ENCODE measurements at places on chromosomes 11 and 22.

DNA sequence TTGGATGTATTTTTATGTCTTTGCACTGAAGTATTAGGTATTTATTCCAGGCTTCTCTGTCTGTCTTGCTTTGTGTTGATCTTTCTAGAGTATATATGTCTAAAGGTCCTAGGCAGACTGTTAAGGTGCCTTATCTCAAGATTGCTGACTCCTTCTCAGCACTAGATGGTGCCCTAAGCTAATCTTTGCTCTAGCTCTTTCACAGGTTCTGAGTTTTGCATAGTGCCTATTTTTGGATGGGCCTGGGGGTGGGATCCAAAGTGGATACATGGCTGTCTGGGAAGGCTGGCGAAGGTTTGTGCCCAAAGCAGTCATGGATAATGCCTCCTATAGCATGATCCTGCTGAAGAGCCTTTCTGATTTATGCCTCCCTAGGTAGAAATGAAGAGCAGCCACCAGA, 154.9 kb downstream of the TRPC6 start:
- DNase-seq = no peak

GRCh38 chr11:44760917-44761550, 34.3 kb downstream of the TSPAN18 start:
- DNase-seq = peak; percentile 90

GRCh38 chr11:90202342-90202741, 20.5 kb downstream of the CHORDC1 start:
- DNase-seq = no peak

DNA sequence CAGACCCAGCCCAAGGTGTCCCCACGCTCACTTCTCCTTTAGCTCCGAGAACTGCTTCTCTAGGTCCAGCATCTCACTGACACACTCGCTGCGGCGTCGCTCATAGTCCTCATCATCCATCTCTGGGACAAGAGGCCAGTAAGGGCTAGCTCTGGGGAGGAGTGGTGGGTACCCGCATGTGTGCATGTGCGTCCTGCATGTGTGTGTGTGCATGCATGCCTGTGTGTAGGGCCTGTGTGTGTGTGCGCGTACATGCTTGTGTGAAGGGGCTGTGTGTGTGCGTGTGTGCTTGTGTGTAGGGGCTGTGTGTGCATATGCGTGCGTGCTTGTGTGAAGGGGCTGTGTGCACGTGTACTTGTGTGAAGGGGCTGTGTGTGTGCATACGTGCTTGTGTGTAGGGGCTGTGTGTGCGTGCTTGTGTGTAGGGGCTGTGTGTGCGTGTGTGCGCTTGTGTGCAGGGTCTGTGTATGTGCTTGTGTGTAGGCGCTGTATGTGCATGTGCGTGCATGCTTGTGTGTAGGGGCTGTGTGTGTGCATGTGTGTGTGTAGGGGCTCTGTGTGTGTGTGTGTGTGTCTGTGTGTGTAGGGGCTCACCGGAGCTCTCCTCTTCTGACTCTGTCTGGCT, 3.3 kb downstream of the BRMS1 start:
- DNase-seq = no peak

DNA sequence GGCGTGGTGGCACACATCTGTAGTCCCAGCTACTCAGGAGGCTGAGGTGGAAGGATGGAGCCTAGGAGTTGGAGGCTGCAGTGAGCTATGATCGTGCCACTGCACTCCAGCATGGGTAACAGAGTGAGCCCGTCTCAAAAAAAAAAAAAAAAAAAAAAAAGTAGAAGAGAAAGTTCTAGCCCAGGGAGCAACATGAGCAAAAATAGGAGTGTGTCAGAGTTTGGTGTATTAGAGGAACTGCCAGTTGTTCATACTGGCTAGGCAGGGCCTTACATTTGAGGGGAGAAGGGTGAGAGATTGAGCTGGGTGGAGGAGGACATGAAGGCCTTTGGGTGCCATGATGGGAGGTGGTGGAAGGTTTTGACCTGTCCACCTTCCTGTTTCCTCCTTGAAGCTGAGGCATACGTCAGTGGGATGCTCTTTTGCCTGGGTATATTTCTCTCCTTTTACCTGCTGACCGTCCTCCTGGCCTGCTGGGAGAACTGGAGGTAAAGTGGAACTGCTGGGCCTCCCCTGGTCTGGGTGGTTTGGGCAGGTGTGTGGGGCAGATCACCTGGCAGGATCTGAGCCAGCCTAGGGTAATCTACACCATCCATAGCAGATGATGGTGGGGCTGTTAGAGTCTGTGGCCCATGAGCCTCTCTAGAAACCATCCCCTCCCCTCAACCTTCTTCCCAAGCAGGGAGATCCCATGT, 7.3 kb downstream of the SIDT2 start:
- DNase-seq = no peak

- no peak for DNase-seq
Observed at GRCh38 chr11:109785198-109785597, 308.0 kb upstream of the ZC3H12C start.

- no peak for DNase-seq
Observed at GRCh38 chr22:35191412-35191811, 65.9 kb upstream of the HMGXB4 start.

GRCh38 chr11:11279956-11280689, 72.9 kb downstream of the CSNK2A3 start:
- DNase-seq = peak; percentile 53

GRCh38 chr22:46102752-46103151, 47.6 kb upstream of the PPARA start:
- no peak for DNase-seq

DNA sequence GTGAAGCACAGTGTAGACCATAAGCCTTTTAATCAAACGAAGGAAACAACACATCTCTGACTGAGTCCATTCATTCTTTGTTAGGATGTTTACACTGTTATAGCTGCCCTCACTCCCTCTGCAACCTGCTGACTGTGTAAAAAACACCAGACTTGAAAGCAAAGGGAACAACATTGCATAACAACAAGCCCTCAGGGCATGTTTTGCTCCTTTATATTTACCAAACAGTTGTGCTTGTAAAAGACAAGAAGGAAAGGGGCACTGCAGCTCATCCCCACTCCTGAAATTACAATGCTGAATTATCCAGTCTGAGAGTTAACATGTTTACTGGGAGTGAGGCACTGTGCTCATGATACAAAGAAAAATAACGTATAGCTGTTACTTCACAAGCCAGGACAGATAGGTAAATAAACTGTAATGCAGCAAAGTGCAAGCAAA, 46.4 kb downstream of the RAB30 start:
- no peak for DNase-seq

- DNase-seq = no peak
Observed at GRCh38 chr22:27886843-27887151, 32.3 kb downstream of the PITPNB start.

DNA sequence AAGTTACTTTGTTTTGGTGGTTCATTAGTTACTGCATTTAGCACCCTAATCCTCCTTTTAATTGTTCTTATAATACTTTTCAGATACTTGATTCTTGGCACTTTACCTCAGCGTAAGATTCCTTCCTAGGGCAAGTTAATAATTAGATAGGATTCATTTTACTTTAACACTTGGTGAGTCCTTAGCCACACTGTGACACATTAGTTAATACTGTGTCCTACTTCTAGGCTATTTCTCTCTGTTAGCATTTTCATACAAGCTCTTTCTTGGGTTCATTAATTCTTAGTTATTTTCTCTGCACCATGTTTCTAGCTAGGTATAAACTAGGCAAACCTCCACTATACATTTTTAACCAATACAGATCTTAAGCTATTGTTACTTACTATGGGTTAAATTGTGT, 16.1 kb downstream of the OR5M3 start:
- DNase-seq = no peak

- peak; percentile 58 for DNase-seq
Observed at GRCh38 chr11:8060801-8061554, 20.0 kb upstream of the TUB start.

GRCh38 chr11:67541198-67541597, 18.0 kb upstream of the CABP2 start:
- no peak for DNase-seq

DNA sequence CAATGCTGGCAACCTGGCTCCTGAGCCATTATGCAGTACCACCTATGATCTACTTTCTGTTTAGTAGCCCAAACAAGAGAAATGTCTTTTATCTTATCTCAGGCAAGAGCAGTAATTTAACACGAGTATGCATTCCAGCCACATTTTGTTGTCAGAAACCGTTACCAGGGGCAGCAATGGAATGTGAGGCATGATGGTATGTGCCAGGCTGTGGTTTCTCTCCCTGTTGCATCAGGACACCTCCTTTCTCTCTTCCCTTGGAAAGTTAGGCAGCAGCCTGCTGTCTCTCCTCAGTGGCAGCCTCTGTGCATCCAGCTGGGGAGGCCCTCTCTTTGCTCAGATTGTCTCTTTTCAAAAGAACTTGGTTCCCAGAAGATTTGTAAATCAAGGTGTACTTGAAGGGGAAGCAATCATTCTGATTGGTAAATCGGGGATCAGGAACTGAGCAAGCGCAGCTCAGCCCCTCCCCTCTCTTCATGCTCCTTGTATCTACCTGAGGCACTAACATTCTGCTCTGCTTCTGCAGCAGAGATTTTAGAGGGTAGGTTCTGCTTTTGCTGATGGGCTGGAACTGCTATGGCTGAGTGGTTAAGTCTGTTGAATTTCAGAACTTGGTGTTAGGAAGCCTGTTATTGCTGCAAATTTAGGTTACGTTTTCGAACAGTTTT, 229.2 kb downstream of the ADAMTS15 start:
- peak; percentile 89 for DNase-seq

DNA sequence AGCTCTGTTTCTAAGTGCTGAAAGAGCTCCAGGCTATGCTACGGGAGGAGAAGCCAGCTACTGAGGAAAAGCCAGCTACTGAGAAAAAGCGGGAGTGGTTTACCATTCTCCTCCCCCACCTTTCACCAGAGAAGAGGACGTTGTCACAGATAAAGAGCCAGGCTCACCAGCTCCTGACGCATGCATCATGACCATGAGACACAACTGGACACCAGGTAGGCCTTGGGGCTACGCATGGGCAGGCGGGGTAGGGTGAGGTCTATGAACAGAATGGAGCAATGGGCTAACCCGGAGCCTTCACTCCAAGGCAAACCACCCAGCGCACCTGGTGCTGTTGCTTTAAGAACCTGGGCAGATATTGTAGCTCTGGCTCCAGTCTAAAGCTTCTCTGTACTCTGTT, 1.1 kb downstream of the IL18BP start:
- no peak for DNase-seq

- peak; percentile 21 for DNase-seq
Observed at GRCh38 chr11:13289081-13289480, 11.5 kb downstream of the BMAL1 start.

DNA sequence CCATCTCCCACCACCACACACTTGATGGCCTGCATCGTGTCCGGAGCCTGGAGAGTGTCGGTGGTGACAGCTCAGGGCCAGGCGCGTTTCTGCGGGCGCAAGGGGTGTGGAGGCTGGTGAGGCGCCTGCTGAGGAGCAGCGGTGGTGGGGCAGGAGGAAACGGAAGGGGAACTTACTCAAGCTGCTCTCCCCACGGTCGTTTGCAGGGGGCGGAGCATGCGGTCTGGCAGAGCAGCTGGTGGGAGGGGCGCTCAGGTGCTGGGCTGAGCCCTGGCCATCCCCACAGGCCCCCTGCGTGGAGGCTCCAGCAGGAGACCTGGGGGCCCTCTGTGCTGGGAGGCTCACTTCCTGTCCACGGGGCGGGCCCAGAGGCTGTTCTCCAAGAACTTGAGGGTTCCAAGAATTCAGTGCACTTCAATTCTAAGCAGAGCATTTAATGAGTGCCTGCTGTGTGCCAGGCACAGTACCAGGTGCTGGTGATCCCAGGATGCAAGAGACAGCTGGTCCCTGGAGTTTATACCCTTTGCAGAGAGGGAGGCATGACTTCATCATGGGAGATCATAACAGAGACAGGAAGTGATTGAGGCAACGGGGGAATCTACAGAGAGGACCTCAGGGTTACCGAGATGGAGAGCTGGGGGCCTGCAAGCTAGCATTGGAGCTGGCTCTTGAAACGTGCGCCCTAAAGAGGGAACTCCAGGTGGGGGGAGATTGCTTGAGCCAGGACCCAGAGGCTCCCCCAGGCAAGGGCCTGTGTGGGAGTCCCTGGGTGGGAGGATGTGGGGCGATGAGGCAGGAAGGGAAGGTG, at the start of gene RAC2:
Gene RAC2, minus strand, starts transcription at position 156 of the 808 bp plus-strand sequence. Its CDS starts 121 bp downstream, at position 35.
- DNase-seq = peak; percentile 69

- no peak for DNase-seq
Observed at GRCh38 chr11:31355817-31356216, 13.7 kb downstream of the DCDC1 start.

GRCh38 chr11:128848815-128849455, 18.2 kb downstream of the KCNJ1 start:
- DNase-seq = peak; percentile 23

GRCh38 chr11:66834943-66835342, 8.3 kb upstream of the RCE1 start:
- no peak for DNase-seq

DNA sequence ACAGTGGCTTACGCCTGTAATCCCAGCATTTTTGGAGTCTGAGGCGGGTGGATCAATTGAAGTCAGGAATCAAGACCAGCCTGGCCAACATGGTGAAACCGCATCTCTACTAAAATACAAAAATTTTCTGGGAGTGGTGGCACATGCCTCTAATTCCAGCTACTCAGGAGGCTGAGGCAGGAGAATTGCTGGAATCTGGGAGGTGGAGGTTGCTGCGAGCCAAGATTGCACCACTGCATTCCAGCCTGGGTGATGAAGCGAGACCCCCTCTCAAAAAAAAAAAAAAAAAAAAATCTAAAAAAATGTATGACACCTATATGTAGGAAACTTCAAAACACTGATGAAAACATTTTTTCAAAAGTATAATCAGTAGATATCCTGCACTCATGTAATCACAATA, 242.7 kb upstream of the CHORDC1 start:
- DNase-seq = no peak

DNA sequence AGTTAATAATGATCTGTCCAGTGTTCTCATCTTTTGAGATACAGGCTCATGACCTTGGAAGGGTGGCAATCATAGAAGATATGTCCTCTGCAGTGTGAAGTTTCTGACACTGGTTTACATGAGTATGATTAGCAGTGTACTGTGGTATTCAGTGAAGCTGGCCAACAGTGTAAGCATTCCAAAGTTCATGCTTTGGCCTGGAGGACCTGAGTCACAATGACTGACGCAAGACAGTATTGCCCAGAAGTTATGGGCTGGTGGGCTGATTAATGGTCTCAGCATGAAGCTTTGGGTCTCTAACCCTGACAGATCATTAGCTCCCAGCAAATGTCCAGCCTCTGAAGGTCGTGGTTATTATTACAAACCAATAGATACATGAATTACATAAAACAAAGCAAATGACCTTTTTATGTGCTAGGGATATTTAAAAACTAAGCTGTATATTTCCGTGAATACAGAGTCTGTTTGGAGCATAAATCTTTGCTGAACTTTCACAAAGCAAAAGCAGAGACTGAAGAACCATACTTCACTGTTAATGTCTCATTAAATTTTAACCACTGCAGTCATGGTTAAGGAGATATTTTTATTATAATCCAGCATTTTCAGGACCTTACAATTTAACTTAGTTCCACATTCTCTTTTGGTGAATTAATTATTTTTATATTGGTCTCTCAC, 28.3 kb upstream of the USP47 start:
- DNase-seq = peak; percentile 79
